Testis (tissue), 5 donors: ENCODE measurements at places on chromosomes 4 and X. TPM values are rescaled to one million over a fixed set of nuclear protein-coding genes. Genes with fewer than 3 reads are reported as not detected.

The YIPF7 gene
- not detected for total RNA-seq

The AVPR2 gene
- total RNA-seq = 1.1 TPM

The SLC34A2 gene
- total RNA-seq = 2.8 TPM

The TMEM31 gene
- 110 TPM for total RNA-seq

The PFKFB1 gene
- total RNA-seq = 1.5 TPM

The NHSL2 gene
- total RNA-seq = 33.1 TPM

The MEPE gene
- not detected for total RNA-seq

The EFHC2 gene
- total RNA-seq = 14.4 TPM

The AWAT2 gene
- total RNA-seq = 3.9 TPM

DNA sequence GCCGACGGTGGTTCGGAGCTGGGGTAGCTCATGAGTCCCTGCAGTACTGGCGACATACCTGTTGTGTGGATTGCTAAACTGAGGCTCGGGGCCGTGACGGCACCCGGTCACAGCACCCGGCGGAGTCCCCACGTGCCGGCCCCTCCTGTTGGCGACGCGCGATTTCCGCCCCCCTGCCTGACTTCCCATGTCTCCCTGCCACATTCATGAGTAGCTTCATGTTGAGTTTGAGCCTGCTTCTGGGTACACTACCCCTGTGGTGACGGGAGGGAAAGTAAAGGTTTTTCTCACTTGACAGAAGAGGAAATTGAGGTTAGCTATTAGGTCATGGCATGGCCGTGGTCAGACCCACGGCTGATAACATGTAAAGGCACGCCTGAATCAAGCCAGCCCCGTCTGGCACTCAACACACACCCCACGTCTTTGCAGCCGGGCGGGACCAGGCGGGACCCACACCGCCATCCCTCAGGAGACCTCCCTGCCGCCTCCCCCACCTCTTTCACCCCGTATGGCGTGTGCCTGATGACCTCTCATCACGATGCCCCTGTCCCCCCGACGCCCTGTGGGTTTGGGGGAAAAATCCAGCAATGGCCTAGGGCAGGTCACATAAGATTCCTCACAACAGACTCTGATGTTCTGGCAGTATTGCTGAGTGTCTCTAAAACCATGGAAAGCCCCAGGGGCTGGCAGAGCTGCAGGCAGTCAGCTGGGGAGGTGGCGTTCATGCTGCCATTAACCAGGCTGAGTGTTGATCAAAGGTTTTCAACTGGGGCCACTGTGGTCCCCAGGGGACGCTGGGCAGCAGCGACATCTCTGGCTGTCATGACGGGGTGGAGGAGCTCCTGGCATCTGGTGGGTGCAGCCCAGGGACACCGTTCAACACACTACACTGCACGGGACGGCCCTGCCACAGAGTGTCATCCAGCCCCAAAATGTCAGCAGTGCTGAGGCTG lies 29.2 kb downstream of the P2RY8 start:
- no peak overlapping the region for H3K4me3 ChIP-seq
- no peak for DNase-seq
- H3K36me3 ChIP-seq = no peaks in the 10 kb centered on the region

GRCh38 chr4:86054286-86055032 lies 305.4 kb downstream of the MAPK10 start:
- no peak overlapping the region for H3K27ac ChIP-seq
- no peak overlapping the region for H3K4me3 ChIP-seq
- H3K36me3 ChIP-seq = no peaks in the 10 kb centered on the region

DNA sequence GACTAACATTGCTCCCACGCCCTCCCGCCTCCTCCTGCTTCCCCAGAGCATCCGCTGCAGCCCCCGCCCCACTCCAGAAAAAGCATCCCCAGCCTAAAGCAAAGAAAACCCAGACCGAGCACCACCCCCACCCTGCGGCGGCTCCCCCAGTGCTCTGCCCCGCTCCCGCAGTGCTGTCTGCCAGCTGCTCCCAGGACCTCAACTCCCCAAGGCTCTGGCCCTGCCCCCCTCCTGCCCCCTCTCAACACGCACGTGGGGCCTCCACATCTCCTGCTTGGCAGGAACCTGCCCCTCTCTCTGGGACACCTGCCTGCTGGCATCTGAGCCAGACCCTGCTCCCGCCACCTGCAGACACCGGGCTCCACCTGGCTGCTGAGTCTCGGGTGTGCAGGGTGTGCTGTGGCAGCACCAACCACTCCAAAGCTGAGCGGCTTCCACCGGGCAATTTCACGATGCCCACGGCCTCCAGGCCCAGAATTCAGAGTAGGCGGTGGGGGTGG lies 79.4 kb downstream of the FAM53A start:
- no peaks in the 10 kb centered on the region for H3K27me3 ChIP-seq
- no peak for DNase-seq
- H3K4me1 ChIP-seq = no peaks in the 10 kb centered on the region
- H3K4me3 ChIP-seq = no peak overlapping the region
- H3K27ac ChIP-seq = no peak overlapping the region

- no peaks in the 10 kb centered on the region for H3K36me3 ChIP-seq
- no peak overlapping the region for H3K27ac ChIP-seq
- H3K4me3 ChIP-seq = no peak overlapping the region
- DNase-seq = peak; percentile 44
These were observed 3.4 kb upstream of the AVPR2 start for GRCh38 chrX:153900831-153901752.

- no peak overlapping the region for H3K4me3 ChIP-seq
- H3K36me3 ChIP-seq = no peaks in the 10 kb centered on the region
- H3K4me1 ChIP-seq = no peaks in the 10 kb centered on the region
- no peaks in the 10 kb centered on the region for H3K27me3 ChIP-seq
- DNase-seq = no peak
- no peak overlapping the region for H3K27ac ChIP-seq
These were observed 580.8 kb upstream of the AMOT start for GRCh38 chrX:113421432-113421831.

DNA sequence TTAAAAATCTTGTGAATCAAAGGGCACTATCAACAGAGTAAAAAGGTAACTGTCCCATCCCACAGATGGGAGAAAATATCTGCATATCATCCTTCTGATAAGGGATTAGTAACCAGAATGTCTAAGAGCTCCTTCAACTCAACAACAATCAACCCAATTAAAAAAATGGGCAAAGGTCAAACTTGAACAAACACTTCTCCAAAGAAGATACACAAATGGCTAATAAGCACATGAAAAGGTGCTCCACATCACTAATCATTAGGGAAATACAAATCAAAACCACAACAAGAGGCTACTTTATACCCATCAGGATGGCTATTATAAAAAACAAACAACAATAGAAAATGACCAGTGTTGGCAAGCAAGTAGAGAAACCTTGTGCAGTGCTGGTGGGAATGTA lies 43.3 kb downstream of the TMEM165 start:
- no peaks in the 10 kb centered on the region for H3K36me3 ChIP-seq
- H3K27me3 ChIP-seq = no peaks in the 10 kb centered on the region
- no peak overlapping the region for H3K4me3 ChIP-seq
- H3K27ac ChIP-seq = no peak overlapping the region
- no peaks in the 10 kb centered on the region for H3K4me1 ChIP-seq
- no peak for DNase-seq

GRCh38 chrX:19739683-19740082 lies 147.7 kb downstream of the SH3KBP1 start:
- no peak overlapping the region for H3K4me3 ChIP-seq
- no peaks in the 10 kb centered on the region for H3K36me3 ChIP-seq
- no peaks in the 10 kb centered on the region for H3K27me3 ChIP-seq
- no peaks in the 10 kb centered on the region for H3K4me1 ChIP-seq

DNA sequence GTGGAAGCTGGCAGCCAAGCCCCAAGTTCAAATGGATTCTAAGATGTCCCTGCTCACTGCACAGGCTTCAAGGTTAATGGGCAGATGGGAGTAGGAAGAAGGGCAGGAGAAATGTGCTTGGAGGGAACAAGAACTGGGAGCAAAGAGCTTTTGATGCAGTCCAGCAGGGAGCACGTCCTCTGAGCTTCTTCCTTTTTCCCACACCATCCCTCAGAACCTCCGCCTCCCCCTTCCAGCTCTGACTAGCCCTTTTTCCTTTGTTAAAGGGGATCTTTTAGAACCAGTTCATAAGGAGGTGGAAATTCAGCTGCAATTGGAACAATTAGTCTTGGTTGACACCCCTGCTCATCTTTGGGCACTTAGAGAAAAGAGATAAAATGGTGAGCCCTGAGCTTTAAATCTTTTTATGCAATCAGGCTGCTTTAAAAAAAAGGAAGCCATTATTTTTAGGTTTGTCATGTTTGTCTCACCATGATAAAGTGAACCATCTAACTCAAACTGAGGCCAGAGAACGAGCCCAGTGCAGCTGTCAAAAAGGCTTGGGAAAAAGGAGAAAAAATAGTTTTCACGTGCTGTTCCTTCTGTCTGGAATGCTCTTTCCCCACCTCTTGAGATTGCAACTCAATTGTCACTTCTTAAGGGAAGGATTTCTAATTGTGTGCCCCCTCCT lies 135.8 kb upstream of the IL1RAPL2 start:
- H3K36me3 ChIP-seq = no peaks in the 10 kb centered on the region
- no peak for DNase-seq
- H3K4me3 ChIP-seq = no peak overlapping the region
- no peaks in the 10 kb centered on the region for H3K27me3 ChIP-seq

- no peak overlapping the region for H3K4me3 ChIP-seq
- no peaks in the 10 kb centered on the region for H3K4me1 ChIP-seq
- H3K36me3 ChIP-seq = no peaks in the 10 kb centered on the region
- H3K27me3 ChIP-seq = no peaks in the 10 kb centered on the region
These were observed 47.9 kb upstream of the PAGE3 start for GRCh38 chrX:55312655-55313054.

GRCh38 chrX:93673056-93673868 lies at the start of gene NAP1L3:
NAP1L3 (minus strand) TSS chrX:93673578; CDS start chrX:93673304, 274 bp downstream.
- peak; percentile 88 for DNase-seq
- no peaks in the 10 kb centered on the region for H3K36me3 ChIP-seq
- peak within 1 kb of the TSS; percentile 82 for H3K27ac ChIP-seq
- H3K4me1 ChIP-seq = no peaks in the 10 kb centered on the region
